ENCODE measurements at places on chromosomes 4 and X.

- no peak for DNase-seq
These were observed 250.8 kb downstream of the ARHGAP24 start for GRCh38 chr4:85725721-85726170.

- no peak for DNase-seq
These were observed 1261.8 kb downstream of the ADGRL3 start for GRCh38 chr4:62461961-62462360.

- DNase-seq = no peak
These were observed 270.5 kb upstream of the ARSJ start for GRCh38 chr4:114249976-114250375.

- DNase-seq = no peak
These were observed 42.3 kb downstream of the NXT2 start for GRCh38 chrX:109578916-109579315.

- DNase-seq = no peak
These were observed 31.2 kb downstream of the ZNF827 start for GRCh38 chr4:145907390-145907789.

DNA sequence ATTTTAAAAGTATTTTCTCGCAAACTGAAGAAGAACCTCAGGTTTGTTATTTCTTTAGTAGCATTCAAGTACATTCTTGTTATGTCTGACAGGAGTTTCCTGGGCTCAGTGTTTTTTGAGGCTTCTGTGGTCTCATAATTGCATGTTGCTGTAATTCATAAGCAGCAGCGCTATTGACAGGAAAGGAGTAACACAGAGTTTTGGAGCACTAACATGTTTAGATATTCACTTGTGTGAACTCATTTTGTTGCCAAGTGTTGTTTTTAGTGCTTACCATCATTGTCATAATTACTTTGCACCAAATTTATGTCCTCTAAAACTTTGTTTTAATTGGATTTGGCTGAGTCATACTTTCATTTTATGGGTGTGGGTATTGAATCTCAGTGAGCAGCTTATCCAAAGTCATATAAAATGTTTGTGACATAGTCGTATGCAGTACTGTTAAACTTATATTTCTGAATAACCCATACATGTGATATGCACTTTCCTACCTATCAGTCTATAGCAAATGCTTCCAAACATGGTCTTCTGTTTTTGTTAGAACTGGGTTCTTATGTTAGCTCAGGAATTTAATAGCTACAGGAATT, 358.7 kb upstream of the CTSO start:
- DNase-seq = no peak

DNA sequence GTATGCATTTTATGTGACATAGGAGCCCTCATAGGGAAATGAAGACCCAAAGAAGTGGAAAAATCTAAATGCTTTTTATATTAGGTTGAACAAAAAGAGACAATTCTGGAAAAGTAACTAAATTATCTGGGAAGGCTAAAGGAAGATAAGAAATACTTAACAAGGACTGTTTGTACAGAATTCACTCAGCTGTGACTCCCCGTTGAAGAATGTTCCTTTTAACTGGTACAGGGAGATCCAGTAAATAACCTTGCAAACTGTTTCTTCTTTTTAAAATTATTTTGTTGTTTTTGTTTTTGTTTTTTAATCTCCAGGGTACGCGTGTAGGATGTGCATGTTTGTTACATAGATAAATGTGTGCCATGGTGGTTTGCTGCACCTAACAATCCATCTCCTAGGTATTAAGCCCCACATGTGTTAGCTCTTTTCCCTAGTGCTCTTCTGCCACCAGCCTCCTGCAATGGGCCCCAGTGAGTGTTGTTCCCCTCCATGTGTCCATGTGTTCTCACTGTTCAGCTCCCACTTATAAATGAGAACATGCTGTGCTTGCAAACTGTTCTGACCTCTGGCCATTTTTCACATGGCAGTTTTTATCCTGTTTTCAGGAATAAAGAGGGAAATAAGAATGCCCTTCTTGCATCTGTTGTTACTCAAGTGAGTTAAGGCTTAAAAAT, 81.7 kb downstream of the PWWP3B start:
- DNase-seq = no peak

GRCh38 chr4:8517946-8518345, 62.2 kb upstream of the GPR78 start:
- no peak for DNase-seq
